DMS 273 treated with DMSO at 0.1 percent for 48 hours (cell line): ENCODE measurements at places on chromosomes 1 and 21.

DNA sequence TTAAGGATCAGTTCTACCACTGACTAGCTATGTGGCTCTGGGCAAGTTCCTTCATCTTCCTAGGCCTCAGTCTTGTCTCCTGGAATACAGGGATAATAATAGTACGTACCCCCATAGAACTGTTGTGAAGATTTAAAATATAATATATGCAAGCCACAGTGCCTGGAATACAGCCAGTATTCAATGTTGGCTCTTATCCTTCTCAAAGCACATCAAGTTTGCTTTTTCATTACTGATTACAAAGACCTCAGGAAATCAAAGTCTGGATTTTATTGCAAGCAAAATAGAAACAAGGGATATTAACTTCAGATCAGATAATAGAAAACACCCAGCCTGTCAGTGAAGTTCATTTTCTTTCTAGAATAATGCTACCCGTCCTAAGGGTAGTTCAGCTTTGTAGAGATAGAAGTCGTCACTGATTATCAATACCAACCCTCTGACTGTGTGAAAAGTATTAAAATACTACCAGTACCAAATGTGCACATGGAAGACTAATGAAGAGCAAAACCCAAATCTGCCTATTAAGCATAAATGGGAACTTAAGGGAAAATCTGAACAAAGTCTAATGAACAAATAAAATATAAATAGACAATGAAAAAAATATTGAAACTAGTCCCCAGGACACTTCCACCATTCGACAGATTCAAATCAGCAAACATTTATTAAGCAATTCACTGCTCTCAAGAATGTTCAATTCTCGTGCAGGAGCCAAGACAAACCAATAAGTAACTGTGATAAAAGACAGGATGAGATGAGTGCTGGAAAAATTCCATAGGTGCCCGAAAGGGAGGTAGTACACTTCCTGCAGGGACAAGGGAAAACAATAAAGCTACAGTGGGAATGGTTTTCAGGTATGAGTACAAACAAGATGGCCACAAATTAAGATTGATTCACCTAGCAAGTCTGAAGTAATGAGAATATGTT is 206.2 kb downstream of the SMYD3 start:
- no peak for DNase-seq

GRCh38 chr1:78916986-78917385 is 89.5 kb downstream of the ADGRL4 start:
- no peak for DNase-seq

DNA sequence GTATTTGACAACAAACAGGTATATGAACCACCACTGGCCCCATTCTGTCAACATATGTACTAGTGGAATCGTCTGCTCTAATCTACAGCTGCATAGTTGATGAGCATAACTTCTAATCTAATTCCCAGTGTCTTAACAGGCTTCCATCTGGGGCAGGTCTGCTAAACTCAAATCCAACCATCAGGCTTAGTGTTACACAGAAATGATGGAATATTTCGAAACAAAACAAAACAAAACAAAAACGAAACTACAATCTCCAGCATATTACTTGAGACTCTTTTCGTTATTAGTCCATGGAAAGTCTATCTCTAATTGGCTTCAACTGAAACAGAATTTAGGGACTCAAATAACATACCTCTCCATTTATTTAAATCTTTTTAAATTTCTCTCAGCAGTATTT is 37.6 kb downstream of the DIPK1A start:
- DNase-seq: no peak

DNA sequence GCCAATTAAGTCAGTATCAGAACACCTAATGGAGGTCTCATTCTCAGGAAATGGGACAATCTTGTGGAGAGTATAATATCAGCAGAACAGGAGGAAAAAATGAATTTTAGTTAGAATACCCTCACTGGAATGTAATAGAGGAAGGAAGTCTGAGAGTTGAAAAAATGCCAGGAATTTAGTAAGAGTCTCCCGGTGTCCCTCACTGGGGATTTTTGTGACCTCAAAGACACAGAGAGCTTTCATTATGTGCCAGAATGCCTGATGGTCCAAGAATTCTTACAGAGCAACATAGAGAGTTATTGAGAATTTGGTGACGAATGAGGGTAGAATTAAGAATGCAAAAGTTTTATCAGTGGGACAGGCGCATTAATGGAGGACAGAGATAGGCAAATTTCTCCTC is 443.5 kb upstream of the B3GALT2 start:
- DNase-seq: no peak

DNA sequence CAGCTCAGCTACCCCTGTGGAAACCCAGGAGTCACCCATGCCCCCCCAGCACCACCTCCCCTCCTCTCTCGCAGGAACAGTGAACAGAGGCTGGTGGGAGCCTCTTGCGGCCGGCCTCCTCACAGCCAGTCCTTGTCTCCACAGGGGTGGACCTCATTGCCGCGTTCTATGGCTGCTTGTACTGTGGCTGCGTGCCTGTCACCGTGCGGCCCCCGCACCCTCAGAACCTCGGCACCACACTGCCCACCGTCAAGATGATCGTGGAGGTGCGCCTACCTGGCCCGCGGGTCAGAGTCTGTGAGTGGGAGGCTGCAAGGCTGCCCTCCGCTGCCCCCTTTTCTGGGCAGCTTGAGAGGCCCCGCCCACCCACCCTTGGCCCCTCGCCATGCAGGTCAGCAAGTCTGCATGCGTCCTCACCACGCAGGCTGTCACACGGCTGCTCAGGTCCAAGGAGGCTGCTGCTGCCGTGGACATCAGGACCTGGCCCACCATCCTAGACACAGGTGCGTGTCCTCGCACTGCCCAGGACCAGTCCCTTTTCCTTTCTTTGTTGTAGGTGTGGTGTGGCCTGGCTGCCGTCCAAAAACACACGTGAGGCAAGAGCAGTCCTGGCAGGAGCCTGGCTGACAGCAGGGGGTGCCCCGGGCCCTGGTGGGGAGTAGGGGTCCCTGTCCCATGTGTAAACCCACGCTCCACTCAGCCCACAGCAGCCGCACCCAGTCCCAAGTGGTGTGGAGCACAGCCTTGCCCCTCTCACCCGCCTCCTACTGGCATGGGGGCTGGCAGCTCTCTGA is 50.3 kb downstream of the S100B start:
- DNase-seq: no peak

DNA sequence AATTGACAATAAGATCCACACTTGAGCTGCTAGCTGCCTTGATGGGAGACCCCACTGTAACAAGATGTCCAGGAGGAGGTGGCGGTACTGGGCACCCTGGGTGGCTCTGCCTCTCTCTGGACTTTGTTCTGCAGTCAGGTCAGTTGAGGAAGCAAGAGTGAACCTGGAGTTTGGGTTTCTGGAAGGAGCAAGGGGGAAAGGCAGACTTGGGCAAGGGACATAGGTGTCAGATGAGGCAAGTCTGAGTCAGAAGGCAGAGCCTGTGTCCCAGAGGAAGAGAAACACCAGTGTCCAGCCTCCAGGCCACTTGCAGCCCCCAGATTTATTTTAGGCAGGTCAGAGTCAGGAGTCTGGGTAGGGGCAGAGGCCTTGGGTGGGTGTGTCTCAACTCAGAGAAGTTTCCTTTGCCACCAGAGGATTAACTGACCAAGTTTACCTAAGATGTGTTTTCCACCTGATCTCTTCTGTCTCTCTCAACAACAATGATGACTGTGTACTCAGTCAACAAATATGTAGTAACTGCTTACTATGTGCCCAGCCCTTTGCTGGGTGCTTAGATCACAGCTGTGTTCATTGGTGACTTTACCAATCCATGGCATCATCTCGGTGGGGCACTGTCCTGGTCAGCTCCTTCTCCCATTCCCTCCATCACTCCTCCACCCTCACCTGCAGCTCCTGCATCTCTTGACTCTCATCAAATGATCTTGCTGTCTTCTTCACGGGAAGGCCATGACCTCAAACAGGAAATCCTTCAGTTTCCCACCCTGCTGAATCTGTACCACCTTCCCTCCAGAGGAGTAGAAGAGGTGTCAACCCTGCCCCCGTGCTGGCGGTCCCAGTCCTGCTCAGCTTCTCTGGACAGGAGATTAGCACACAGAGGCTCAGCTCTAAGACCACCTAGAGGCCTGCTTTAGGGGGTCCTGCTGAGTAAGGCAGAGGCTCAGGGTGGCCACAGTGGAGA is 36.6 kb downstream of the ELF3 start:
- DNase-seq: no peak

DNA sequence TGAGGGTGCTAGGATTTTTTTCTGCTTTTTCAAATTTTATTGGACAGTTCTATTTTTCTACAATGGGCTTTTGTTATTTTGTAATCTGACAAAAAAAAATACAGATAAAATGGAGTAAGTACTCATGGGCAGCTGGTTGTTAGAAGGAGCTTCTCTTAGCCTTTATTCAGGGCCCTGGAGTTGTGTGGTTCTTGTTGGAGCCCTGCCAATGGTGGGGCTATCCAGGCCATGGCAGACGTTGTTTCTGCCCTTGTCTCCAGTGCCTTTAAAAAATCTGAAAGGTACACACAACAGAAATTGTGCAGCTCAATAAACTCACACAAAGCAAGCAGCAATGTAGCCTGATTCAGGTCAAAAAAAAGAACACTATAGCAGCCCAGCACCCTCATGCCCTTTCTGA is 153.5 kb upstream of the GALNT2 start:
- DNase-seq: no peak

DNA sequence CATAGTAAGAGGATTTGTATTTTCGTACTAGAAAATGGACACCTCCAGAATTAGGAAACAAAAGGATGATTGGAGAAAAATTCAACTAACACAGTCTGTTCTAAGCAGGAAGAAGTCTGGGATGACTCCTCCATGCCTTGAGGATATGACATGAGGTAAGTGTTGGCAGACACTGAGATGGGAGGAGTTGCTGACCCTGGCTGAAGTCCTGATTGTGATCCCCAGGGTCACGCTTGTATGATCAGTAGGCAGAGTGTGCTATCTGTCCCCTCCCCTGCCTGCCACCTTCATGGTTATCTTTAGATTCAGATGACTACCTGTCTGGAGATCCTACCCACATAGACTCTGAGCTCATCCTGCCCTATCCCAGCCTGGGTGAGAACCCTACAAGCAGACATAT is 249.1 kb downstream of the C1orf94 start:
- DNase-seq: no peak
